ENCODE measurements at places on chromosomes 16 and 17.

GRCh38 chr17:75959839-75960511 is 19.0 kb downstream of the ACOX1 start:
- DNase-seq = no peak

DNA sequence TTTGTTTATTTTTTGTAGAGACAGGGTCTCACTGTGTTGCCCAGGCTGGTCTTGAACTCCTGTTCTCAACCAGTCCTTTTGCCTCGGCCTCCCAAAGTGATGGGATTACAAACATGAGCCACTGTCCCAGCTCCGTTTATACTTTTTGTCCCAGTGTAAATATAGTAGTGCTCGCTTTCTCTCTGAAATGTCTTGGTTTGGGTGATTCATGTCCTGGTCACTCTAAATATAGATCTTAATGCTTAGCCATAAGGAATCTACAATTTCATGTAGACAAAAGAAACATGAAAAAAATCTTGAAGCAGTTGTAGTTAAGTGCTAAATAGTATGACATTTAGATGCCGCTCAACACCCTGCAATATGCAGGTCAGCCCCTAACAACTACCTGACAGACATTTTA is 126.9 kb downstream of the KATNIP start:
- no peak for DNase-seq

GRCh38 chr17:50550661-50551432 is 3.9 kb downstream of the SPATA20 start:
- DNase-seq = no peak

- DNase-seq = no peak
These were observed 87.3 kb downstream of the YPEL2 start for GRCh38 chr17:59418732-59419166.

DNA sequence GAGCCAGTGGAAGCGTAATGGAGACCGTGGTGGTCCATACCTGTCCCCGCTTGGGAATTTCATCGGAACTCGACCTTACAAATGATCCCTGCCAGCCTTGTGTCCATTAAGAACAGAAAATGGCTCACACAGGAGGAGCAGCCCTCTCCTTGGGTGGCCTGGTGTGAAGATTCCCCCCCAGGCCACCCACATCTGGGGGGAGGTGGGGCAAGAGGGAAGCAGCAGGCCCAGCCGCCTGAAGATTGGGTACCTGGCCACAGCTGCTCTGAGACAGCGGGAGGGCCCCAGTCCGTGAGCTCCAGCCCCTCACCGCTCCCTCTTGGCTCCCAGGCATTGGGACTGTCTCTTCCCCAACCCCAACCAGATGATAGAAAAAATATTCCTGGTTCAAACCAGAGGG is 277.8 kb upstream of the FOXF1 start:
- DNase-seq = no peak

GRCh38 chr16:23071196-23072083 is 77.8 kb downstream of the USP31 start:
- DNase-seq = no peak

DNA sequence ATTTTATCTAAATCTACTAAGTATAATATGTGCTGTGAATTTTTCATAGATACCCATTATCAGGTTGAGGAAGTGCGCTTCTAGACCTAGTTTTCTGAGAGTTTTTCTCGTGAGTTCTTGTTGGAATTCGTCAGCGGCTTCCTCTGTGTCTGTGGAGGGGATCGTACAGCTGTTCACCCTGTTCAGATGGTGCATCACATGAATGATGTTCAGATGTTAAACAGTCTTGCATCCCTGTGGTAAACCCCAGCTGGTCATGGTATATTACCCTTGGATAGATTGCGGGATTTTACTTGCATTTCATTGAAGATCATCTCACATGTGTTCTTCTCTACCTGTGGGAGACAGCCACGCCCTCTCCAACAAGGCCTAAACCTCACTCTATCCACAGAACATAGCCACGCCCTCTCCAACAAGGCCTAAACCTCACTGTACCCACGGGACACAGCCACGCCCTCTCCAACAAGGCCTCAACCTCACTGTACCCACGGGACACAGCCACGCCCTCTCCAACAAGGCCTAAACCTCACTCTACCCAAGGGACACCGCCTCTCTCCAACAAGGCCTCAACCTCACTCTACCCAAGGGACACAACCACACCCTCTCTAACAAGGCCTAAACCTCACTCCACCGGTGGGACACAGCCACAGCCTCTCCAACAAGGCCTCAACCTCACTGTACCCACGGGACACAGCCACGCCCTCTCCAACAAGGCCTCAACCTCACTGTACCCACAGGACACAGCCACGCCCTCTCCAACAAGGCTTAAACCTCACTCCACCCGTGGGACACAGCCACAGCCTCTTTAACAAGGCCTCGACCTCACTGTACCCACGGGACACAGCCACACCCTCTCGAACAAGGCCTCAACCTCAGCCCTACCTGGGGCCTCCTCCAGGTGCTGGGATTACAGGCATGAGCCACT is 180.2 kb upstream of the CHMP6 start:
- DNase-seq = no peak

- DNase-seq = no peak
These were observed 6.5 kb upstream of the KRTAP3-1 start for GRCh38 chr17:41015454-41015853.

DNA sequence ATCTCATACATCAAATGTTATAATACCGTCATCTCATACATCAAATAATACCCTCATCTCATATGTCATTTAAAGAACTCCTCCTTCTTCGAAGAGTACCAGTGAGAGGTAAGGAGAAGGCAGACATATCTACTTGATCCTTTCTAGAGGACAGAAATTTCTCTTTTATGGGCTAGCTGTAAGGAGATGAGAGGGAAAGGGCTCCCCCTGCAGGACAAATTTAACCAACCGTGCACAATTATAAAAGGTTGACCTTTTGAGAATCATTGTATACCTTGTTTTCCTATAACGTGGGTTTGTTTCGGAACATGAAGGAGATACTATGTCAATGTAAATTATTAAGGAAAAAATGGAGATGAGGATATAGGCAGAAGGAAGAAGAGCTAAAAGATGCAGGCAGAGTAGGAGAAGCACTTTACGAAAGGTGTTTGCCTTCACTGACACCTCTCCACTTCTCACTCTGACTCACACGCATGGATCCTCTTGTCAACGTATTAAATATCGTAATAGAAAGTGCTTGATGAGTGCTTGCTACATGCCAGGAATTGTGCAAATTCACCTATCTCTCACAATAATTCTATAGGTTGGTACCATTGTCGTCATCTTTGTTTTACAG is 465.9 kb upstream of the ERCC4 start:
- DNase-seq = peak; percentile 28

GRCh38 chr16:49075709-49076108 is 205.9 kb downstream of the CBLN1 start:
- no peak for DNase-seq

DNA sequence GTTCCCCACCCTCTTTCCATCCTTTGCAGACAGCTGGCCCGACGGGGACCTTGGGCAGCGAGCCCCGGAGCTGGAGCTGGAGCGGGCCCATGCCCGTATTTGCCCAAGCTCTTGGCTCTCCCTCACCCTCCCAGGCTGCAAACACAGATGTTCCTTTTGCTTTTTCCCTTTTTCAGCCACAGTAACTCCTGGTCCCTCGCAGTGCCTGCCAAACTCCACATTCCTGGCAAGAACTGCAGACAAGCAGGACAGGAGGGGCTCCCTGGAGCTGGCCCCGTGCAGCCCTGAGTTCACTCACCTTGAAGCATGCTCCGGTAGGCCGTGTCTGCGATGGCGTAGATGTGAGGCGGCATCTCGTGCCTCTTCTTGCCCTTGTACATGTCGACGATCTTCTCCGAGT is 33.9 kb downstream of the MYH11 start:
- DNase-seq = no peak

- no peak for DNase-seq
These were observed 64.8 kb upstream of the MRC2 start for GRCh38 chr17:62562656-62563055.

GRCh38 chr17:17818088-17818526 is 18.7 kb downstream of the SREBF1 start:
- DNase-seq = no peak

DNA sequence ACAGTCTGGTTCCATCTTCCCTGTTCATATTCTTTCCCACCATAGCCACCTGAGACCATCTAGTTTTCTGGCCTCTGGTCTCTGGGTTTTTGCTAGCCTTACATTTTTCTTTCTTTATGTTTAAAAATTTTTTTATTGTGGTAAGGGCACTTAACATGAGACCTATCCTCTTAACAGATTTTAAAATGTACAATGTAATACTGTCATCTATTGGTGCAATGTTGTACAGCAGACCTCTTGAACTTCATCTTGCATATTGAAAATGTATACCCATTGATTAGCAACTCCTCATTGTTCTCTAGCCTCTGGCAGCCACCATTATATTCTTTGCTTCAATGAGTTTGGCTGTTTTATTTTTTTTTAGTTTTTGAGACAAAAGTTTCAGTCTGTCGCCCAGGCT is 39.2 kb downstream of the ITGAM start:
- DNase-seq = no peak

- DNase-seq = no peak
These were observed 21.7 kb downstream of the G6PC1 start for GRCh38 chr17:42922294-42922693.

- no peak for DNase-seq
These were observed 58.2 kb downstream of the FTO start for GRCh38 chr16:53761962-53762703.

DNA sequence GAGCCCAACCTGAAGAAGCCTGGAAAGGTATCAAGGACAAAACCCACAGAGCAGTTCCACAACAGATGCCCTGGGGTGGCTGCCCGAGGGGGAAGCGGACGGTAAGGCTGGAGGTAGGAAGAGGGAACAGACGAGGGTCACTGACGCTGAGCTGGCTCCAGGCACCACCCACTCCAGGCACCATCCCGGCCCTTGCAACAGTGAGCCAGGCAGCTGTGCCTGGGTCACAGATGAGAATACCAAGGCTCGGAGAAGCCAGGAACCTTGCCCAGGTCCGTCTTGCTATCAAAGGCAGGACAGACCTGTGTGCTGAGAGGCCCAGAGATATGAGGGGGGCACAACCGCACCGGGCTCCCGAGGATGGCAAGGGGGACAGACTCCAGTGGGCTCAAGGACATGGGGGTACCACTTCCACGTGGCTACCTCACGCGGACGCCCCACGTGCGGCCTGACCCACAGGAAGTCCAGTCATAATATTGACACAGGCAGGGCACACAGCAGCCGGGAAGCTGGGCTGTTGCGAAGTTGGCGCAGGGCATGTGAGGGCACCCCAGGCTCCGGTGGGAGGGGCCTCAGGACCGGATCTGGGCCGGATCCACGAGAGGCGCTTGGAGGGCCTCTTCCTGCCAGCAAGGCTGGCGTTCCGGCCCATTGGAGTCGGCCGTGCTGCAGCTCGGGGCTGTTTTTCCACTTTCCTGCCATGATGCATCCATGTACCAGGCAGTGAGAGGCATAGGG is 29.9 kb downstream of the PEMT start:
- DNase-seq = no peak

DNA sequence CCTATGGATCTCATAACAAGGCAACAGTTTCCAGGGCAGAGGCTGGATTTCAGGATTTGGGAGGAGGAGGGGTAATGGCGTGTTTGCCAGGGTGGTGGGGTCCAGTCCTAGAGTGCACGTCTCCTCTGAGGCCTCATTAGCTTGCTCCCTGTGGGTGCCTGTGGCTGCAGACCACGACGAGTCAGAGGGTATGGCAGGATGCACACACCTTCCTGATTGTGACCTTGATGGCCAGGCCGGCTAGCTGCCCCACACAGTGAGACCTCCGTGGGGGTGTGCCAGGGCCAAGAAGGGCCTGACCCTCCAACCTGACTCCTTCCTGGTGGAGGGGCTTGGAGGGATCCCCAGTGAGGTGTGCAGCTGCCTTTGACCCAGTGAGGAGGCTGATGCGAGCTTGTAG is 4.0 kb upstream of the SMTNL2 start:
- no peak for DNase-seq

- no peak for DNase-seq
These were observed 215.3 kb downstream of the C16orf95 start for GRCh38 chr16:87101903-87102302.

GRCh38 chr17:73791631-73792030 is 147.4 kb upstream of the SDK2 start:
- DNase-seq = no peak

GRCh38 chr16:74700438-74701225 is at the start of gene MLKL:
Gene MLKL (minus strand): TSS chr16:74700862. CDS start chr16:74695757, 5,105 bp downstream.
- peak; percentile 72 for DNase-seq

- DNase-seq = no peak
These were observed 5.3 kb downstream of the PLD6 start for GRCh38 chr17:17200831-17201230.

- peak; percentile 42 for DNase-seq
These were observed 424 bp downstream of the HOXB2 start for GRCh38 chr17:48544349-48545021.

DNA sequence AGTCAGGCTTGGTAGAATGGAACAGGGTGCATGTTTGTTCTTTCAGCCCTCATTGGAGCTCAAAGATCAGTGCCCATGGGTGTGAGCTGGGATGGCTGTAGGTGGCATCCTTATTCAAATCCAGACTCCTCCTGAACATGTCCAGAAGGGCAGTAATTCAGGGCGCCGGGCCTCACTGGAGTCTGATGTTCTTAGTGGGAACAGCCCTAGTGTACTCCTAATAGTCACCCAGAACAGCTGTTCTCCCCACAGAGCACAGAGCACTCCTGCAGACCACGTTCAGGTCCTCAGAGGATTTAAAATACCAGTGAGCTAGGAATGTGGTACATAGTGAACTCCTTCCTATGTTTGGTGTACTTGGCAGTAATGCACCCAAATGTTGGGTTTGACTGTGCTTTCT is 96.2 kb downstream of the BANP start:
- no peak for DNase-seq

GRCh38 chr16:3401719-3402397 is 843 bp downstream of the ZNF174 start:
- no peak for DNase-seq

DNA sequence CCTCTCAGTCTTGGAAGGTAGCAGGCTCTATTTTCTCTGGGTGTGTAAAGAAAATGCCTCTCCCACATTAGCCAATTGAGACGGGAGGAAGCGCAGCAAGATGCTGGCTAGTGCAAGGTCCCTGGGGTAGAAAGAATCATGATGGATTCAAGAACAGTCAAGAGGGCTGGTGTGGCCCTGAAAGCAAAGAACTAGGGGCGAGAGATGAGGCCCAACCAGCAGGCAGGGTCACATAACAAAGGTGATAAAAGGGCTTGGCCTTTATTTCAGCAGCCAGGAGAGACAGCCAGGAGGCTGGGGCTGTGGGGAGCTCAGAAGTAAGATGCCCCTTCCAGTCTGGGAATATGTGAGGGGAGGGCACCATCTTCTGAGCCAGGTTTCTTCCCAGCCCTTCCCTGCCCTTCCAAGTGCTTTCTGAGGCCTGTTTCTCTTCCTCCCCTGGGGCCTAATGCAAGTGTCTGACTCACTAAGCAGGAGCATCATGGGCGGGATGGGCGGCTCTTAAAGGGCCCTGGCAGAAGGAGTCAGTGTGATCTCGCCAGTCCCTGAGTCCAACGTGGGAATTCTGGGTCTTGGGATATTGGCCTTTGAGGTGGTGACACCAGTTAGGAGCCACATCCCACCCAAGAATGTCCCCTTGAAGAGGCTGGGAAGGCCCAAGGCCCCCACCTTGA is 3.9 kb upstream of the NLRC5 start:
- DNase-seq = peak; percentile 50

Measured in activated CD4-positive, alpha-beta T cell treated with anti-CD3 and anti-CD28 coated beads, Interleukin-2, amount 50 U/mL, for 48 hours (primary cell).